ENCODE measurements at places on chromosomes 7 and 10.

DNA sequence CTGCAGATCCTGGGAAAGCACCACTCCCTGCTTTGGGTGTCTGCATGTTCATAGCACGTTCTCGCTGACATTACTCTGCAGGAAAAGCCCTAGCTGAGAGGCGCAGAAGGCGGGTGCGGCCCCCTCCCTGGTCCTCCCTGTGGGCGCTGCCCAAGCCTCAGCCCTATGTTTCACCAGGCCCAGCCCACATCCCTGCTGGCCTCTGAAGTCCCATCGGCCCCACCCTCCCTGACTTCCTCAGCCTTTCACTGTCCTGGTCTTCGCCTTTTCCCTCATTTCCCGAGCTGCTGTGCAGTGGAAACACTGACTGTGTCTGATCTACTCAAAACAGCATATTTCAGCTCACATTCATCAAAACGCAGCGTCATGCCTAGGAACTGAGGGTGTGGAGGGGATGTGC, 36.3 kb upstream of the DIP2C start:
- DNase-seq, result no peak

- no peak for DNase-seq
Measured at GRCh38 chr10:119378737-119379067, 163.8 kb downstream of the RGS10 start.

DNA sequence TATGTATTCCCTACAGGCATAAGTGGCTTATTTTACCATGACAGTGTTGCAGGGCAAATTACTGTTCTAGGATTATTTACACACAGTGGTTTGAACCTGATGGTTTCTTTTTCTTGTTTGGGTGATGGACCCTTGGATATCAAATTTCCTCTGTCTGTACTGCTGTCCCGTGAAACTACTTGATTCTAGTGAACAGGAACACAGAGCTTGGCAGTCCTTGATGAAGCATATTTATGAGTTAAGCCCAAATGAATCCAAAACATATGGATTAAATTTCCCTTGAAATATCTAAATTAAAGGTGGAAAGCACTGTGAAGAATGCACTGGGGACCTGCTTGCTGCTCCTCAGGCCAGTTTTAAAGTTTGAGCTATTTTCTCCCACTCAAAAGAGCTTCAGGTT, 635.3 kb downstream of the INHBA start:
- no peak for DNase-seq

DNA sequence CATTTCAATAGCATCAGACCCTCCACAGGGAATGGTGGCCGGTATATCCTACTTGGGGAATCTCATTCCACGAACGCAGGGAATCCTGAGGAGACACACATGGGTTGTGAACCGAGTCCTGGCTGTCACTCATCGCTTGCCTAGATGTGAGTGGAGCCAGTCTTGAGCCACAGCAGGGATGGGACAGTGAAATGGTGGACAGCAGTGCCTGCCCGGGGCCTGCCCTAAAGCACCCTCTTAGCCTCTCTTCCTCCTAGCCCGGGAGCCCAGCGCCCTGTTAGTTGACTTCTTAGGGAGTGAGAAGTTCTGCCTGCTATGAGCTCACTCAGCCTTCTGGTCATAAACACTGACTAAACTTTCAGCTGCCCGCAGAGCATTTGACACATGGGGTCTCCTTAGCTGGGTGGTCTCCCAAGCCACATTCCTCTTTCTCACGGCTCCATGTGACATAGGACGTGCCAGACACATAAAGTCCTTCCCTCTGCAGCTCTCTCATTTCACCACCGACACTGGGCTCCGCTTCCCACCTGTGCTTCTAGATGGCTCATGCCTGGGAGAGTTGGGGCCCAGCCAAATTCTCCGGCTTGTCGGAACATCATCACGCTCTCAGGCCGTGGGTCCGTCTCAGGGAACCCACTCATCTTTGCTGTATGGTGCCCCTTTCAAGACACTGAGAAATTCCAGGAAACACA, 60.9 kb downstream of the TCERG1L start:
- DNase-seq, result no peak

DNA sequence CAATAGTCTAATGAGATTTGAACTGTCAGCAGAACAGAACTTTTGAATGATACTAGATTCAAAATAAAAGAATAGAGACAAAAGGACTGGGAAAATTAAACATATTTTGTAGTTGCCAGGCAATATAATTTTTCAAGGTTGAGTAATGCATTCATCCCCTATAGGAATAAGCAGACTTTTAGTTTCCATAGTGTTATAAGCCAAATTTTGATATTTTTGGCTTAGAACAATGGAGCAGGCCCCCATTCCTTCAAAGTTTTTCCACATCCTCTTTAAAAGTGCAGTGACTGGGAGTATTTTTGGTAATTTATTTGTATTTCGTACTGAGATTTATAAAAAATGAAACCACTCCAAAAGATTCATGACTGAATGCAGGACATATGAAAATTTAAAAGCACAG, 24.0 kb downstream of the MEOX2 start:
- no peak for DNase-seq

GRCh38 chr10:87706731-87707130, 47.1 kb downstream of the PAPSS2 start:
- DNase-seq, result peak; percentile 3

GRCh38 chr10:70765794-70766594, 19.2 kb downstream of the TBATA start:
- no peak for DNase-seq

DNA sequence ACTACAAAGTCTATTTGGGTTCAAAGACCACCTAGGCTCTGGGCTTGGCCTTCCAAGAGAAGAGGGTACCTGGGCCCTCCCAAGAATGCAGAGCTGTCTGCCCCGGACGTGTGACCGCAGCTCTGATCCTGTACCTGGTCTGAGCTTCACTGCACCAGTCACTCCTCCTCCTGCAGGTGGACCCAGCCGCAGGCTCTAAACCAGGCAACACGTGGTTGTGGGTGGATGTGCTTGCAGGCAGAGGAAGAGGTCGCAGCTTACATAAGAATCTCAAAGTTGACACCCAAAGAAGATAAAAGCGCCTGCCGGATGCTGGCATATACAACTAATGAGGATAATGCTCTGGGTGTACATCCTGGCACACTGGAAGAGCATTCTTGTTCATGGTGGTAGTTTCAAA, 9.4 kb upstream of the PFKP start:
- DNase-seq, result no peak

DNA sequence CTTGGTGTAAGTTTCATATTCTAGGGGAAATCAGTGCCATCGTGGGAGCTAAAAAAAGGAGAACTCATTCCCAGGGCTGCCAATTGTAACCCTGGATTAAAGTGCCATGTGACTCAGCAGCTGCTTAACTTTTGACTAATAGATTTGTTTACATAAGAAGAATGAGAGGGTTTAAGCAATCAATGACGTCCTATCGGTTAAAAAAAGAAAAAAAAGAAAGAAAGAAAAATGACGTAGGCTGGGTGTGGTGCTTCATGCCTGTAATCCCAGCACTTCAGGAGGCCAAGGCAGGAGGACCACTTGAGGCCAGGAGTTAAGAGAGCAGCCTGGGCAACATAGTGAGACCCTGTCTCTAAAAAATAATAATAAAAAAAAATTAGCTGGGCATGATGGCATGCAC, 116.2 kb upstream of the AFAP1L2 start:
- no peak for DNase-seq

DNA sequence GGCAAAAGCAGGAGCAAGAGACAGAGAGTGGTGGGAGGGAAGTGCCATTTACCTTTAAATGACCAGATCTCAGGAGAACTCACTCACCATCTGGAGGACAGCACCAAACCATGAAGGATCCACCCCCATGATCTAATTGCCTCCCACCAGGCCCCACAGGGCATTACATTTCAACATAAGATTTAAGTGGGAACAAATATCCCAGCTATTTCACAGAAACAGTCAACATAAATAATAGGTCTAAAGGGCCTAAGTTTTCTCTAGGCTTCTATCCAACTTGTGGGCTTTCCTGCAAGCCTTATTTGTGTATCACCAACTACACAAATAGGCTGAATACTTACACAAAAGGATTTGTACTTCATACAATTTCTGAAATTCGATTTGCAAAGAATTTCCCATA, 196.8 kb upstream of the POT1 start:
- DNase-seq, result no peak

- peak; percentile 12 for DNase-seq
Measured at GRCh38 chr7:137081321-137082093, 213.1 kb downstream of the CHRM2 start.

DNA sequence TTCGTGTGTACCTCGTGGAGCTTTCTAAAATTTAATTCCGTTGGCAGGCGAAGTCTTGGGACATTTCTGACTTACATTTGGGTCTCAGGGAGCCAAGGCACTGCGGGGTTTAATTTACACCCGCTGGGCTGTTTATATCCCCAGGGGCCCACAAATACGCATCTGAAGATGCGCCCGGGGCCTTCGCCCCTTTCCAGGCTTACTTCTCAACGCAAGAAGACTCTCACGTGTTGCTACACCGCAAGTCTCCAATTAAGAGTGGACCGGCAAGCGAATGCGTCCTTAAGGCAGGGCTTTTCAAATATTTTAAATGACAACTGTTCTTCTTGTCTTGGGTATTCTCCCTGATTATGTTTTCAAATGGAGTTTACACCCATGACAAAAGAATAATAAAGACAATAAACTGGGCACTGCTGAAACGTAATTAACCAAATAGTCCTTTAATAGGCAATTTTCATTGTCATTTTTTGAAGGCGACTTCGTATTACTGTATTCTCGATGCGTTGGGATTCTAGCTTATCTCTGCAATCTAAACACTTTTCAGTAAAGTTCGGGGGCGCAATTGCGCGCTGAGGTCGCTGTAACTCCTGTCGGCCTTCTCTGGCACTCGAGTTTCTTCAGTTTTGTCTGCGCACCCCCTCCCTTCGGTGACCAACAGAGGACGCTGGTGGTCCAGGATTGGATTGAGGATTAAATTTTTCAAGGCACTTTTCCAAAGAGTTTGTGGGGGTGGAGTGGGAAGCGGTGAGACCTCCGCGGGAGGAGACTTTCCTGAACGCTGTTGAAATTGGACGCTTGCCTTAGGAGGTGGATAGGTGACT, 837 bp upstream of the IGFBP3 start:
- peak; percentile 63 for DNase-seq

- no peak for DNase-seq
Measured at GRCh38 chr10:92126100-92126650, 164.7 kb downstream of the CPEB3 start.

- DNase-seq, result no peak
Measured at GRCh38 chr7:3928727-3929515, 627.9 kb downstream of the SDK1 start.

DNA sequence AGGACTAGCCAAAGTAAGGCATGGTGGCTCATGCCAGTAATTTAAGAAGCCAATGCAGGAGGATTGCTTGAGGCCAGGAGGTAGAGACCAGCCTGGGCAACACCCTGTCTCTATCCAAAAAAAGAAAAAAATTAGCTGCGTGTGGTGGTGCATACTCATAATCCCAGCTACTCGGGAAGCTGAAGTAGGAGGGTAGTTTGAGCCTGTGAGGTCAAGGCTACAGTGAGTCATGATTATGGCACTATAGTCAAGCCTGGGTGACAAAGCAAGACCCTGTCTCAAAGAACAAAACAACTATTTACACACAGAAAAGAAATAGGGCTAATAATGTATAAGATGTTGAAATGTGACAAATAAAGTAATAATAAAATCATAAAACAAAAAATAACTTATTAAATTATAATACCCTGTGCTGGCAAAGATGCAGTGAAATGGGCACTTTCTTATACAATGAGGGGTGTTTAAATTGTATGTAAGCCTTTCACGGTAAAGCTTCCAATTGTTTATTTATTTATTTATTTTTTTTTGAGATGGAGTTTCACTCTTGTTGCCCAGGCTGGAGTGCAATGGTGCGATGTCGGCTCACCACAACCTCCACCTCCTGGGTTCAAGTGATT, 175.2 kb downstream of the TPST1 start:
- DNase-seq, result no peak

DNA sequence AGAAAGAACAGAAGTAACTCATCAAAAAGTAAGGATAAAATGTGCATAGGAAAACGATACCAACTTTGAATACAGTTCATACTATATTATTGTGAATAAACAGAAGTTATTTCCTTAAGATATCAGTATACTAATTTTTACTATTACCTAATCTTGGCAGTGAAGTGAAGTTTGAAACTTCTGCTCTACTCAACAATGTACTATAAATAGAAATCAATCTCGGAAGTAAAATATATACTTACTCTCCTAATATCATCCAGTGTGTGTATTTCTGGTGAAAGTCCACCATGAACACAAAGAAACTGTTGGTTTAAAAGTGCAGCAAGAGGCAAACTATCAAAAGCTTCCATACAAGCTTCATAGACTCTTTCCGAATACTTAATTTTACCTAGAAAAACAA, 24.6 kb downstream of the PPP3CB start:
- DNase-seq, result no peak

- DNase-seq, result peak; percentile 62
Measured at GRCh38 chr7:128347647-128348097, 4.0 kb upstream of the RBM28 start.

- no peak for DNase-seq
Measured at GRCh38 chr7:3380886-3381685, 80.0 kb downstream of the SDK1 start.

DNA sequence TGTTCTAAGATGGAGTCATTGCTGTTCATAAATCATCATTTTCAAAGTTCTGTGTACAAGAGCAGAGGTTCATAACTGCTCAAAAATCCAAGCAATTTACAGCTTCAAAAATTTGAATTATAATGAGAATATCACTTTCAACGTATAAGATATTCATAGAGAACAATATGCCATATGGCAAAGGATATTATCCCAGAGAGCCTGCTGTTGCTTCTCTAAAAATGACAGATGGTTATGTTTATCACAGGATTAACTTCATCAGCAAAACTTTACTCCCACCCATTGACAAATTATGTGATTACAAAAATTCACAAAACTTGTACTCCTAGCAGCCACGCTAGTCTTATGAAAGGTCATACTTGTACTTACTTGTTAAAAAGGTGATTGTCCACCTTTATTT, 105.1 kb downstream of the PIP4K2A start:
- DNase-seq, result peak; percentile 61

GRCh38 chr10:93512565-93512964, 16.2 kb downstream of the CEP55 start:
- DNase-seq, result no peak

DNA sequence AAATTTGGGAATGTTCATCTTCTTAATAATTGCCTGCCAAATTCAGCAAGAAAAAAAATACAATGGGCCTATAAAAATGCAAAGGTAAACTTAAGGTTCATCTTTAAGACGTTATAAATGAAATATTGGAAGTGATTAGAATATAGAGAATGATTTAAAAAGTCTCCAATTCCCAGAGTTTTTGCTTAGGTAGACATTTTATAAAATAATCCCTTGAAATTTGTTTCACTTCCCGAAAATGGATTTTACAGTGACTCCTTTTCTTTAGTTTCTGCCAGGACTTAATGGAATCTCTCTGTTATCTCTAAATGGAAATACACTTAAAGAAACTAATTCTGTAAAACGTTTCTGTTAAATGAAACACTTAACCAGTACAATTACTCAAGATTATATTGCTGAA, 544.2 kb upstream of the TEX47 start:
- DNase-seq, result no peak

DNA sequence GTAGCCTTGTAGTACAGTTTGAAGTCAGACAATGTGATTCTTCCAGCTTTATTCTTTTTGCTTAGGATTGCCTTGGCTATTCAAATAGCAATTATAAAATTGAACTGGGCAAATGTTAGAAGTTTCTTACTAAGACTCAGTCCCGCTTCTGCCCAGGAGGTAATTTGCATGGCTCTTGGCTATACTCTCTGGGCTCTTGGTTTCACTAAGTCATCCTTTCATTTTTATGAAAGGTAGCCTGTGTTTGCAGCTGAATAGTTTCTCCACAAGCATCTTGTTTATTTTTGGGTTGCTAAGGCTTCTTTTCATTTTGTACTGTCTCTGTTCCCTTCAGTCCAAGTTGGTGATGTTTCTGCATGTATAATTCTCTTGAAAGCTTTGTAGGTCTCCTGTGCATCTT, 340.6 kb downstream of the SH2D4B start:
- no peak for DNase-seq

Measured in NCI-H446 (cell line).